ENCODE measurements at places on chromosomes 11 and 22.

- H3K4me1 ChIP-seq = no peaks in the 10 kb centered on the region
- H3K4me3 ChIP-seq = no peak overlapping the region
- no peak for DNase-seq
- no peak overlapping the region for H3K27ac ChIP-seq
Observed at GRCh38 chr11:96466607-96467006, 76.8 kb downstream of the JRKL start.

GRCh38 chr11:66082946-66083698 lies 13.1 kb downstream of the PACS1 start:
- DNase-seq = no peak
- no peaks in the 10 kb centered on the region for H3K36me3 ChIP-seq
- no peaks in the 10 kb centered on the region for H3K27me3 ChIP-seq

DNA sequence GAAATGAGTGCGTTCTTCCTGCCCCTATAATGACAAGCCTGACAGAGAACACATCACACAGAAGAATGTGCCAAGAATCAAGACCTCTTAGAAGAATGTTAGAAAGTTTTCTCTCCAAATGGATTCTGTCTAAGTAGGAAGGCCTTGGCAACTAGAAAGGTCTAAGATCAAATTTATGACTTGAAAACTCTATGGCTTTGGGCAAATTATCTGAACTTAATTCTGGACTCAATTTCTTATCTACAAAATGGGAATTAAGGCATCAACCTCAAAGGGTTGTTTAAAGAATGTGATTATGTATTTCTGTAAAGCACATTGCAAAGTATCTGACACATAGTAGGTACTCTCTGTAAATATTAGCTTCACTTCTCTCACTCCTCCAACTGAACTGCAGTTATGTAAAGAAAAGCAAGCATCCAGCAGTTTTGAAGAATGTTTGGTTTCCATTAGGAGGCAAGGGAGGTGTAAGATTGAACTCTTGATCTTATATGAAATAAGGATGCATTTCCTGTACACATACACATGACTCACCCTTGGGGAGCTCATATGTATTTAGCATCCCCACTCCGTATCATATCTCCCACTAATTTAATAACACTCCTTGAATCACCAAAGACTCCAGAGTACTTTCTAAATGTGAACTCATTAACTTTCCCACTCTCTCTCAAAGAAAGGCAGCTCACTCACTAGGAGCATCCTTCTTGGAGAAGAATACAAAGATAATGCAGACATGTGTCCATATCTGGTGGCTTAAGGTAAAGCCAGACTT lies 77.6 kb downstream of the ETS1 start:
- H3K4me1 ChIP-seq = peaks cover 27% of the 10 kb centered on the region
- H3K27ac ChIP-seq = peak overlapping the region; percentile 6
- no peak for DNase-seq
- peaks cover 58% of the 10 kb centered on the region for H3K36me3 ChIP-seq

GRCh38 chr11:84543367-84544159 lies 1083.6 kb downstream of the DLG2 start:
- H3K27me3 ChIP-seq = no peaks in the 10 kb centered on the region
- H3K4me3 ChIP-seq = no peak overlapping the region
- DNase-seq = no peak
- no peak overlapping the region for H3K27ac ChIP-seq

- H3K4me1 ChIP-seq = no peaks in the 10 kb centered on the region
- H3K4me3 ChIP-seq = no peak overlapping the region
- no peak overlapping the region for H3K27ac ChIP-seq
Observed at GRCh38 chr22:45626198-45626651, 45.4 kb upstream of the ATXN10 start.

GRCh38 chr22:28297504-28297903 lies 378.4 kb upstream of the PITPNB start:
- DNase-seq = no peak
- H3K4me1 ChIP-seq = 0 out of 2 replicates have a peak, but pooled peaks cover 3% of the 10 kb centered on the region
- peaks cover 41% of the 10 kb centered on the region for H3K36me3 ChIP-seq
- no peak overlapping the region for H3K4me3 ChIP-seq
- no peak overlapping the region for H3K27ac ChIP-seq

GRCh38 chr11:31499576-31500178 lies 9.7 kb downstream of the IMMP1L start:
- H3K4me1 ChIP-seq = no peaks in the 10 kb centered on the region
- no peak overlapping the region for H3K27ac ChIP-seq
- no peak for DNase-seq
- peaks cover 5% of the 10 kb centered on the region for H3K36me3 ChIP-seq

- no peaks in the 10 kb centered on the region for H3K36me3 ChIP-seq
- H3K4me1 ChIP-seq = peaks cover 29% of the 10 kb centered on the region
- peak overlapping the region; percentile 89 for H3K4me3 ChIP-seq
Observed at GRCh38 chr11:73760135-73760678, 667 bp downstream of the RAB6A start.

GRCh38 chr11:118785362-118785761 lies 5.6 kb downstream of the DDX6 start:
- H3K36me3 ChIP-seq = peaks cover 84% of the 10 kb centered on the region
- no peak overlapping the region for H3K4me3 ChIP-seq
- H3K27ac ChIP-seq = no peak overlapping the region
- DNase-seq = no peak

- H3K27me3 ChIP-seq = no peaks in the 10 kb centered on the region
- H3K4me1 ChIP-seq = no peaks in the 10 kb centered on the region
- DNase-seq = no peak
- no peaks in the 10 kb centered on the region for H3K36me3 ChIP-seq
- H3K27ac ChIP-seq = no peak overlapping the region
Observed at GRCh38 chr11:27230192-27230572, 132.8 kb downstream of the CCDC34 start.

DNA sequence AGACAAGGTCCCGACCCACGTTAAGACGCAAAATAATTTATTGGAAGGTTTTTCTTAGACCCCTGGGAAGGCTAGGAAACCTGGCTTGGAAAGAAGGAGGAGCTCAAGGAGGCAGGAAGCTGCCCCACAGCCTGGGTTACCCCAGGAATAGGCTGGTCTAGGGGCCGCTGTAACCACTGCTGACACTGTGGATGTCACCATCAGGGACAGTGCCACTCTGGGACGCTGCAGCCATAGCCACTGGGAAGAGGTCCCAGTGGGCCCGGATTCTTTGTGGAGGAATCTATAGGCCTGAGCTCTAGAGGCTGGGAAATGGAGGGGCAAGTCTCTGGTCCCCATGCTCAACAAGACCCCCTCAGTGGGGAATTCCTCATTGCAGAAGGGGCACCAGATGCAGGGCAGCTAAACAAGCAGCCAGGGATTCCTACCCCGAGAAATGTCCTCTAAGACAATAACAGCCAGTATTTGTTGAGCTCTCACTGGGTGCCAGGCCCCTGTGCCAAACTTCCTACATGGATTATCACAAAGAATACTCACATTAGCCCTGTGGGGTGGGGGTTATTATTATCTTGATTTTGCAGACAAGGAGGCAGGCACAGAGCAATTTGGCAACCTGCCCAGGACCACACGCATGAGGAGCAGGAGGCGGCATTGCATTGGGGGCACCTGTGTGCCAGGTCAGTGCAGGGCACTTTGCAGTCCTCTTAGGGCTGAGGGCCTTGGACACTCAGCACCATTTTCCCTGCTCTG lies 19.5 kb upstream of the CHKA start:
- no peak for DNase-seq
- no peaks in the 10 kb centered on the region for H3K27me3 ChIP-seq
- peaks cover 26% of the 10 kb centered on the region for H3K4me1 ChIP-seq
- no peaks in the 10 kb centered on the region for H3K36me3 ChIP-seq
- H3K4me3 ChIP-seq = no peak overlapping the region

GRCh38 chr11:14741195-14741594 lies 97.6 kb downstream of the PDE3B start:
- no peaks in the 10 kb centered on the region for H3K4me1 ChIP-seq
- no peaks in the 10 kb centered on the region for H3K36me3 ChIP-seq
- no peak overlapping the region for H3K27ac ChIP-seq
- DNase-seq = no peak

DNA sequence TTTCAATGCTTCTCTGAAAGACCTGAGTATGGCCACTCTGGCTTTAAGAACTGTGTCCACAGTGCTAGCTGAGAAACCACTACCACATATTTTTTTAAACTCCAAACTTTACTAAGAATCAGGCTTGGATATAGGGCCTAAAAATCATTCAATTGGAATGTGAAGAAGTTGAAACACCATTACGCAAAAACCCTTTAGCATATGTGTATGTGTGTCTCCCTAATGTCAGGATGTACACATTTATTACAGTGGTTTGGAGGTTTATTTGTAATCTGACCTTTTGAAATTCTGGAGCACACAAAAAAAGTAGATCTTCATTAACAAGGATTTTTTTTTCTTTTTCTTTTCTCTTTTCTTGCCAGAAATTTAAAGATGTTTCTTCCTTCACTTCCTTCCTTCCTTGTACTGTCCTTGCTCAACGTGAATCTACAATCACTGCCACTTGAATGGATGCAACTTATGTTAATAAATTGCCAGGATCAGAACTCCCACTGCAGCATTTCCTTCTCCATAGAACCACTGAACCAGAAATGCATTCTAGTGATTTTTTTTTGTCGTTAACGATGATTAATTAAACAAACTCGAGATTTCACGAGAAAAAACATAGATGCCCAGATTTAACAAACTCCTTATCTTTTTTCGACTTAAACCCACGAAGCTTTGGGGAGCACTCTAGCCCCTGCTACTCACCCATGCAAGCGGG lies 3.1 kb upstream of the ADM start:
- peak overlapping the region; percentile 68 for H3K4me3 ChIP-seq
- no peak overlapping the region for H3K27ac ChIP-seq
- peaks cover 3% of the 10 kb centered on the region for H3K36me3 ChIP-seq
- no peak for DNase-seq
- peaks cover 54% of the 10 kb centered on the region for H3K4me1 ChIP-seq

GRCh38 chr22:36259615-36260300 lies 6.8 kb downstream of the APOL1 start:
- H3K4me1 ChIP-seq = peaks cover 19% of the 10 kb centered on the region
- no peaks in the 10 kb centered on the region for H3K27me3 ChIP-seq
- peaks cover 32% of the 10 kb centered on the region for H3K36me3 ChIP-seq
- DNase-seq = no peak

GRCh38 chr11:59706518-59707285 lies 6.9 kb downstream of the OR10V1 start:
- no peaks in the 10 kb centered on the region for H3K4me1 ChIP-seq
- no peak overlapping the region for H3K4me3 ChIP-seq
- no peak overlapping the region for H3K27ac ChIP-seq
- peak; percentile 18 for DNase-seq

DNA sequence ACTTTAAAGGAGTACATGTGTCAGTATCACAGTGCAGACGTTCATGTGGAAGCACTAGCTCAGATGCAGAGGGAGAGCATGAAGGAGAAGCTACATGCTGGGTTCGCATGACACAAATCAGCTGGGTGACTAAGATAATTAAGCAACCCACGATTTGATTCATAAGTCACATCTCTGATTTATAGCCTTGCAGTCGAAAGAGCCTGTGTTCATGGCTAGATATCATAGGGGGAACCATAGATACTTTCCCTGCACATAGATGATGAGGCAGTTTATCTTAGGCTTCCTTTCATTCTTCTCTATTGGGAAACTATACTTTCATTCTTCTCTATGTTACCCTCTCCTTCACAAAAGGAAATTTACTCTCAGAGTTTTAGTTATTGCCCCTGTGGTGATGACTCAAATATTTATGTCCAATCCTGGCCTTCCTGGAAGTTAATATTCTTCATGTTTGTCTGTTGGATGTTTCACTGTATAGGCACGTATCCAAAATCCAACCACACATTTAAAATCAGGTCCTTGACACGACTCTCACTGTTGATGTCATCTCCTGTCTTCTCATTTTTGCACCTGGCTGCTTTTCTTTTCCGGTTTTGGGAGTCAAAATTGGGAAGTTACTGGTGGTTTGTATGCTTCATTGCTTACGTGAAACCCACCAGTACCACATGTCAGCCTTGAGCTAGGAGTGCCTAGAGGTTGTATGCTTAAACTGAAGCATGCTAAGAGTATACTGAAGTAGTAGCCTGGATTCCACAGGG lies 56.3 kb upstream of the SLC5A12 start:
- H3K4me3 ChIP-seq = no peak overlapping the region
- no peaks in the 10 kb centered on the region for H3K36me3 ChIP-seq
- H3K27ac ChIP-seq = no peak overlapping the region

DNA sequence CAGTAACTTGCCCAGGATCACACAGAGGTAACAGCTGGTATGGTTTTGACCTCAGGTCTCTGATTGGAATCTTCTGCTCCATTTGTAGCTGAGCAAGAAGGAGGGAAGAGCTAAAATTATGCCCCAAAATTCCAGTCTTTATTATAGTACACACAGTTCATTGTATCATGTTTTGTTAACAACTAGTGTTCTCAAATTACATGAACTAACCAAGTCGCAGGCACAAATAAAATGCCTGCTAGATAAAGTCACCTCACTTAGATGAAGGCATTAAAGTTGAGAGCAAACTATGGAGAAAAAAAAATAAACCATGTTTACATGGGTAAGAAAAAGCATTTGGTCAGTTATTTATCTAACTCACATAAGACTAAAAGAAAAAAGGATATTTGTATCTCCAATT lies 58.8 kb downstream of the PDGFD start:
- no peak for DNase-seq
- no peak overlapping the region for H3K27ac ChIP-seq
- H3K4me1 ChIP-seq = no peaks in the 10 kb centered on the region
- no peaks in the 10 kb centered on the region for H3K27me3 ChIP-seq
- H3K4me3 ChIP-seq = no peak overlapping the region

DNA sequence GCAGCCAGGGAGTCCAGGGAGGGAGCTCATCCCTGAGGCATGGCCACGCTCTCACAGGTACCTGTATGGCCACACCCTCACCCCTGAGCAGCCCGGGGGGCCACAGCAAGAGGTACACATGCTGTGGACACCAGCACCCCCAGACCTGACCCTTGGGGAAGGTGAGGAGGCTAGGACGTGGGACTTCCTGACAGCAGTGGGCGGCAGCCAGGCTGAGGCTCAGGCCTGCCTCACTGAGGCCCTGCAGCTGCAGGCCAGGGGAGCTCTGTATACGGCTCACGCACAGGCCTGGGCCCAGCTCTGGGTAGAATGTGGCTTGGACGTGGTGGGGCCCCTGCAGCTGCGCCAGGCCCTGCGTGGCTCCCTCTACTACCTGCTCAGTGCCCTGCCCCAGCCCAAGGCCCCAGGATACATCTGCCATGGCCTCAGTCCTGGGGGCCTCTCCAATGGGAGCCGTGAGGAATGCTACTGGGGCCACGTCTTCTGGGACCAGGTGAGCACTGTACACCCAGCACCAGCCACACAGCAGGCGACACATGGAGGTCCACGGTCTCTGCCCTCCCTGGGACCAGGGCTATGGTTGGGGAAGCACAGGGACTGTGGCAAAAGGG lies 1.8 kb downstream of the PGGHG start:
- H3K27me3 ChIP-seq = peaks cover 9% of the 10 kb centered on the region
- H3K36me3 ChIP-seq = peaks cover 32% of the 10 kb centered on the region
- DNase-seq = no peak
- H3K27ac ChIP-seq = peak overlapping the region; percentile 15
- peaks cover 44% of the 10 kb centered on the region for H3K4me1 ChIP-seq

GRCh38 chr11:46537537-46538295 lies 56.1 kb downstream of the AMBRA1 start:
- H3K27ac ChIP-seq = peak overlapping the region; percentile 16
- peak; percentile 77 for DNase-seq
- H3K27me3 ChIP-seq = no peaks in the 10 kb centered on the region
